ENCODE measurements at places on chromosomes 6 and 20. TPM values are rescaled to one million over a fixed set of nuclear protein-coding genes. Genes with fewer than 3 reads are reported as not detected.
A peak's percentile ranks its signal among the peaks of the same experiment; 100 is the strongest.

Gene SDC4
- total RNA-seq: 19.3 TPM

DNA sequence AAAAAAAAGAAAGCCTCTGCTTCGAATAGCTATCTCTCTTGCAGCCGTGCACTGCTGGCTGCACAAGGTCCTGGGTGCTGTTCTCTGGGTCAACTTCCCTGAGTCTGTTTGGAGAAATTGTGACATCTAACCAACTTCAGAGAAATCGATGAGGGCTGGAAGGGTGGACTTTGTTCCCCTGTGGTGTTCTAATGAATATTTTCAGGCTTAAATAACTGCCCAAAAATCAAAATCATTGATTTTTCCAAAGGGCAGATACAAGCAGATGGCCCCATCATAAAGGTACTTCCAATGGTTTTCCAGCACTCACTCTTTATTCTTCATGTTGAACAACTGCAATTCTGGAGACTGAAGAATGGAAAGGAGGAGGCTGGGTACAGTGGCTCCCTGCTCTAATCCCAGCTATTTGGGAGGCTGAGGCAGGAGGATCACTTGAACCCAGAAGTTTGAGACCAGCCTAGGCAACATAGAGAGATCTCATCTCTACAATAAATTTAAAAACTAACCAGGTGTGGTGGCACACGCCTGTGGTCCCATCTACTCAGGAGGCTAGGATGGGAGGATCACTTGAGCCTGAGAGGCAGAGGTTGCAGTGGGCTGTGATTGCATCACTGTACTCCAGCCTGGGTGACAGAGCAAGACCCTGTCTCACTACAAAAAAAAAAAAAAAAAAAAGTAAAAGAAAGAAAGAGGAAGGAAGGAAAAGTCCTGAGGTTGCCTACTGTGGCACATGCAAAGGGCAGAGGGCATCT lies 59.1 kb downstream of the FOXA2 start:
- no peak for DNase-seq

GRCh38 chr20:49693435-49694171 lies 20.1 kb downstream of the B4GALT5 start:
- no peak for DNase-seq

DNA sequence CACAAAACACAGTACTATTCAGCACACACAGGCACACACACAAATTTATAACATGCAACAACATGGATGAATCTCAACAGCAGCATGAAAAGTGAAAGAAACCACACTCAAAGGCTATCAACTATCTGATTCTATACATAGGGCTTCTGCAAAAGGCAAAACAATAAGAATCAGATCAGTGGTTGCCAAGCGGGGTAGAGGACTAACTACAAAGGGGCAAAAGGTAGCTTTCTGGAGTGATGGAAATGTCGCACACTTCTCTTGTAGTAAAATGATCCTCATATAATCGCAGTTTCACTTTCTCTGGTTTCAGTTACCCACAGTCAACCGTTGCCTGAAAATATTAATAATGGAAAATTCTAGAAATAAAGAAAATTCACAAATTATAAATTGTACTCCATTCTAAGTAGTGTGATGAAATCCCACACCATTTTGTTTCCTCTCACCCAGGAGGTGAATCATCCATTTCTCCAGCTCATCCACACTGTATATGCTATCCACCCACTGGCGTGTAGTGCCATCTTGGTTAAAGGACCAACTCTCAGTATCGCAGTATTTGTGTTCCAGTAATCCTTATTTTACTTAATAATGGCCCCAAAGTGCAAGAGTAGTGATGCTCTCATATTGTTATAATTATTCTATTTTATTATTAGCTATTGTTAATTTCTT lies 12.8 kb upstream of the PLN start:
- DNase-seq: no peak

DNA sequence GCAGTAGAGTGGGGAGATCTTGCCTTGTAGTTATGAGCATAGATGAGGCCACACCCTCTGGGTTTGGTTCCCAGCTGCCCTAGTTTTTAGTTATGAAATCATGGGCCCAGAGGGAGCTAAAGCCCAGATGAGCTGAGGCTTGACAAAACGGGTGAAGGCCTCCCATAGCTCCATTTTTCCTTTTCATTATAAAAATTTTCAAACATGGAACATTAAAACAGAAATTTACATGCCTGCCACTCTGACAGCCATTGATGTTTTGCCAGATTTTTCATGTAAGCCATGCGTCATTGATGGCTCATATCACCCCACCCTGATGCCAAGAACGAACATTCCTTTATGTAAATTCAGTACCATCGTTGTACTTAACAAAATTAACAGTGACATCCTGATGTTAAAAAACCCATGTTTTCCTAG lies 67.9 kb downstream of the IGF2R start:
- no peak for DNase-seq

DNA sequence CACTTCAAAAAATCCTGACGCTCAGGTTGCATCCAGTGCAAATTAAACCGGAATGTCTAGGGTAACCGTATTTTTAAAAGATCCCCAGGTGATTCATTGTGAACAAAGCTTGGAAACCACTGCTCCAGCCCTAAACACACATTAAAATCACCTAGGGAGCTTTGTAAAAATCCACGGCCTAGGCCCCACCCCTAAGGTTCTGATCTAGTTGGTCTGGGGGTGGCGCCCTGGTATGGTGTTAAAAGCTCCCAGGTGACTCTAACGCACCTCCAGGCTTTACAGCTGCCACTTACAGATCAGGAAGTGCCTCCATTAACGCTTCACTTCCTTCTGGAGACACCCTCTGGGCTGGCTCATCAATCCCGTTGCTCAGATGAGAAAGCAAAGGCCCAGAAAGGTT lies 92.2 kb downstream of the GRM4 start:
- no peak for DNase-seq

DNA sequence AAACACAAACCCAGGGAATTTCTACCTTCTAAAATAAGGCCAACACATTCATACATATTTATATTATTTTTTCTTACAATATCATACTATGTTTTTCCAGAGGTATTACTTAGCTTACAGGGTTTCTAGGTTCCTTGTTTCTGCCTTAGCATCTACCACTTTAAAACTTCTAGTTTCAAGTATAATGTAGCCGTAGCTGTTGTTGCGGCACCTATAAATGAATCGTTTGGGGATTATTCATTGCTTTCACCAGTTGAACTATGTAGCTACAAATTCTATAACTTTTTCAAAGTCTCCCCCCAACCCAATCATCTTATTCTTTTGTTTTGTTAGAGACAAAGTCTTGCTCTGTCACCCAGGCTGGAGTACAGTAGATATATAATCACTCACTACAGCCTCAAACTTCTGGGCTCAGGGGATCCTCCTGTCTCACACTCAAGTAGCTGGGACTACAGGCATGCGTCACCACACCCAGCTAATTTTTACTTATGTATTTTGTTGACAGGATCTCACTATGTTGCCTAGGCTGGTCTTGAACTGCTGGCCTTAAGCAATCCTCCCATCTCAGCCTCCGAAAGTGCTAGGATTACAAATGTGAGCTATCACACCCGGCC lies 43.9 kb downstream of the TNFAIP3 start:
- no peak for DNase-seq

GRCh38 chr6:47655719-47656595 lies 42.4 kb upstream of the ADGRF4 start:
- peak; percentile 50 for DNase-seq

DNA sequence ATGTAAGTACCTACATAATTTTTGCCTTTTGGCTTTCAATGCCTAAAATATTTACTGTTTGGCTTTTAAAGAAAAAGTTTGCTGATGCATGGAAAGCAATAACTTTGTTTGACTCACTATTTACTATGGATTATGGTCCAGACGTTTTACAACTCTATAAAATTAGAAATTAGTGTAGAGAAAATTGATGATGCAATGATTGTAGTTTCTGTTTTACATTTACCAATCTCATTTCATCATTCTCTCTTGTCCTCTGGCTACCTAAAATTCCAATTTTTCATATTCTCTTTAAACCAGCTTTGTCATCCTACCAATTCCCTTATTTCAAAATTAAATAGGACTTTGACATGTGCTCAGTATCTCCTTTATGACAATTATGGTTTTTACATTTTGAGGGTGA lies 131.0 kb downstream of the IMPG1 start:
- no peak for DNase-seq

- no peak for DNase-seq
Measured at GRCh38 chr6:28580475-28580874, 54.8 kb downstream of the GPX5 start.

Gene KIF6
- 2.7 TPM for total RNA-seq

- DNase-seq: no peak
Measured at GRCh38 chr6:128446497-128446896, 73.9 kb downstream of the PTPRK start.

Gene NOX3
- not detected for total RNA-seq

DNA sequence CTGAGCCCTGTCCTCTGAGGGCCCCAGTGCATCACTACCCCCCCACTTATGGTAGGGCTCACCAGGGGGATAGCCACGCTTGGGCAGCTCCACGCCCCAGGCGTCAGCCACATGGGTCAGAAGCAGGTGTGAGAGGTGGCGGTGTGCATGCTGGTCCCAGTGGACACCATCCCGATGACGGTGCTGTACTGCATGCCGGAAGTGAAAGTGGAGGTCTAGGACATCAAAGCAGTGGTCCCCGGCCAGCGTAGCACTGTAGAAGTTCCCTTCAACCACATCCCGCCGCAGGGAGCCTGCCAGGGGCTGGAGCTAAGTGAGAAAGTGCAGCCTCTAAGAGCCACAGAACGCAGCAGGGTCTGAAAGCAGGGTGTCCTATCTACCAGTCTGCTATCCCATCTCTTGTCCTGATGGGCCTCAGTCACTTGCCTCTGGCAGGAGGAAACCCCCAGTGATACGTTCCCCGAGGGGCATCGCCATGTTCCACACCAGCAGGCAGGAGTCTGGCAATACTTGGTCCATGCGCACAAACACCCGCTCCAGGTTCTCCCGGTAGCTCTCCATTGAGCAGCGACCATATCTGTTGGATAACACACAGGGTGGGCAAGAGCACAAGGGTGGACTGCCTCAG lies 2.2 kb downstream of the PCED1A start:
- no peak for DNase-seq

- no peak for DNase-seq
Measured at GRCh38 chr6:164114651-164115050, 700.1 kb downstream of the QKI start.

GRCh38 chr6:81785377-81785776 lies 32.9 kb upstream of the TENT5A start:
- no peak for DNase-seq

DNA sequence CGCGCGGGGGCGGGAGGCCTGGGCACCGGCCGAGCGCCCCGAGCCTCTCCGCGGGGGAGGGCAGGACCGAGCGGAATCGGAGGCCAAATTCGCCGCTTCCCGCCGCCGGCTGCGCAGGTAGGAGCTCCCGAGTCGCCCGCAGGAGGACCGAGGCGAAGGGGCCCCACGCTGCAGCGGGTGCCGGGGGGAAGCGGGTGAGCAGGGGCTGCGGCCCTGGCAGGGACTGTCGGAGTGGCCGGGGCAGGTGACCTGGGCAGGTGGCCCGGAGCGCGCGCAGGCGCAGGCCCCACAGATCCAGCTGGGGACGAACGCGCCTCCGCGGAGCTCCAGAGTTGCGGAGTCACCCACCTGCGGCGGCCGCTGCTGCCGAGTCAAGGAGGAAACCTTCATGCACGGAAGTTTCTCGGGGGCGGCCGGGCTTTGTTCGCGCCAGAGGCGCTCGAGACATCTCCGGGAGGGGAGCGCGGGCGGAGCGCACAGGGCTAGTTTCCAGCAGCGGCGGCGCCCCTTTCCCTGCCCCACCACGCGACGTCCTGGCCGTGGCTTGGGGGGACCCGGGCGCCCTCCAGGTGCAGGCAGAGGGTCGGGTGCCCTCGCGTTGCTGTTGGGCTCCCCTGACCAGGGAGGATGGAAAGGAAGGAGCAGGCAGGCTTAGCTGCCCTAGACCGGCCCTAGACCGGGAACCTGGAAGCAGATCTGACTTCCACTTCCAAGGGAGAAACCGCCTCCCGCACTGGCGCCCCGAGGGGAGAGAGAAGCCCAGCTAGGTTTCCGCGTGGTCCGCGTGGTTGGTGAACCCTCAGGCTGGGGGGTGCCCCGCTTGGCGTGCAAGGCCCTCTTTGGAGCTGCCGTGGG lies 590 bp downstream of the SLCO4A1 start:
- DNase-seq: peak; percentile 57

- no peak for DNase-seq
Measured at GRCh38 chr20:7940341-7940740, at the start of gene HAO1. Gene HAO1, minus strand, starts transcription at chr20:7940458. Its CDS starts 36 bp downstream, at chr20:7940422.

Gene MPIG6B
- not detected for total RNA-seq

Gene UTRN
- total RNA-seq: 44.3 TPM

GRCh38 chr6:15143086-15143485 lies 102.8 kb upstream of the JARID2 start:
- DNase-seq: no peak

Gene SLC17A9
- total RNA-seq: 0.74 TPM

Gene GTSF1L
- total RNA-seq: not detected

DNA sequence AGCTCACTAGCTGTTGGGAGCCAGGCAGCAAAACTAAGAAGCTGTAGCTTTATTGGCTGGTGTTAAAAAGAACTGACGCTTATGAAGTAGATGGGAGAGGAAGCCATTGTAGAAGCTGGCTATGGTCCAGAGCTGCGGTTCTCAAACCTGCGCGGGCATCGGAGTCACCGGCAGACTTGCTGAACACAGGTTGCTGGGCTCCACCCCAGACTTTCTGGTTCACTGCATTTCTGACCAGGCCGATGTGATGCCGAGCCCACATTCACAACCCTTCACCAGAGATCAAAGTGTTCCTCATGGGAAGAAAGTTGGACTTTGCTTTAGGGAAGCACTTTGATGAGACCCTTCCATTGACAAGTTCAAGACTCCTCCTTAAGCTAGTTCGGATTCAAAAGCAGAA lies 231.6 kb downstream of the QKI start:
- DNase-seq: no peak

- DNase-seq: no peak
Measured at GRCh38 chr6:31725502-31726350, 2.6 kb downstream of the MPIG6B start.

Gene RGS19
- 11.0 TPM for total RNA-seq

Gene HELZ2
- total RNA-seq: 2.9 TPM

- no peak for DNase-seq
Measured at GRCh38 chr20:37365760-37366638, 20.1 kb downstream of the SRC start.

DNA sequence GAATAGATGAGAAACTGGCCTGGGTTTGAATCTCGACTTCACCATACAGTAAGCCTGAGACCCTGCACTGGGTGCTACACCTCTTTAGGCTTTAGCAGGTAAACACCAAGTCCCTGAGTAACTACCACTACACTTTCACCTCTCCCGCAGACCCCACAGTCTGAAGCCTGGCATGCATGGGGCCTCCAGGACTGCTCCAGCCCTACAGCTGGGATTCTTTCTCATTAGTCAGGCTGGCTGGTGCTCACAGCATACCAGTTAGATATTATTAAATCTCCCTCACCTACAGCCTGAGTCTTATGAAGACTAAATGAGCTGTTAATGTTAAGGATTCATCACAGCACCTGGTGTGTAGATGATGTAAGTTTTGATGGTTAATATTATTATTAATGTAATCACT lies 388.7 kb downstream of the ARHGAP18 start:
- DNase-seq: no peak

Gene C20orf202
- total RNA-seq: not detected

- DNase-seq: no peak
Measured at GRCh38 chr6:161244725-161245124, 29.1 kb downstream of the AGPAT4 start.

All from neural progenitor cell (in vitro differentiated cells).